ENCODE measurements at places on chromosomes 1 and 21.

- no peak for DNase-seq
Measured at GRCh38 chr1:98969798-98970490, 34.7 kb downstream of the PLPPR5 start.

DNA sequence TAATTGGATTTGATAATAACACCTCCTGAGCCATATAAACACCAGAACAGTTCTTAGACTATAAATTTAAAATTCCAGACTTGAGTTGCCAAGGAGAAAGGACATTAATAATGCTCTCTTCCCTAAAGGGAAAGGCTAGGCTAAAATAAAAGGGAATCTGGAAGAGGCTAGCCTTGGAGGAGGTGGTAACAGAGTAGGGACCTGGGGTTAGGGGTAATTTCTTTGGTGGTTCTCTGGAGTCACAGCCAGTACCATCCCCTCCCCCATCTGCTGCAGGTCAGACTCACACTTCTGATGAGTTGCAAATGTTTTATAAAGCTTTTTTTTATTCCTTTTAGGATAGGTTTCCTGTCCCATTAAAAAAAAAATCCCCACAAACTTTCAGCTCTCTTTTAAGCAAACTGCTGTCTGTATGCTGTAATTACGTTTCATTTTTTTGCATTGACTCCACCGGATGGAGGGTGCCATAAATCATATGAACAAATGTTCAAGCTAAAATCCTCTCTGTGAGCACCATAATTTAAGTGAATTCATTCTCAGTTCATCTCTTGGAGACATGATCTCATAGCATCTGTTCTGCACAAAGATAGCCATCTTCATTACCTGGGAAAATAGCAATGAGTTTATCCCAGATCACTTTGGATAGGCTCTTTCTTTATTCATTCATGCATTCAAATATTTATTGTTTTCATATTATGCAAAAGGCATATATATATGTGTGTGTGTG, 379.6 kb downstream of the TTLL7 start:
- DNase-seq = no peak

- no peak for DNase-seq
Measured at GRCh38 chr21:28884481-28884880, 108.2 kb downstream of the LTN1 start.

DNA sequence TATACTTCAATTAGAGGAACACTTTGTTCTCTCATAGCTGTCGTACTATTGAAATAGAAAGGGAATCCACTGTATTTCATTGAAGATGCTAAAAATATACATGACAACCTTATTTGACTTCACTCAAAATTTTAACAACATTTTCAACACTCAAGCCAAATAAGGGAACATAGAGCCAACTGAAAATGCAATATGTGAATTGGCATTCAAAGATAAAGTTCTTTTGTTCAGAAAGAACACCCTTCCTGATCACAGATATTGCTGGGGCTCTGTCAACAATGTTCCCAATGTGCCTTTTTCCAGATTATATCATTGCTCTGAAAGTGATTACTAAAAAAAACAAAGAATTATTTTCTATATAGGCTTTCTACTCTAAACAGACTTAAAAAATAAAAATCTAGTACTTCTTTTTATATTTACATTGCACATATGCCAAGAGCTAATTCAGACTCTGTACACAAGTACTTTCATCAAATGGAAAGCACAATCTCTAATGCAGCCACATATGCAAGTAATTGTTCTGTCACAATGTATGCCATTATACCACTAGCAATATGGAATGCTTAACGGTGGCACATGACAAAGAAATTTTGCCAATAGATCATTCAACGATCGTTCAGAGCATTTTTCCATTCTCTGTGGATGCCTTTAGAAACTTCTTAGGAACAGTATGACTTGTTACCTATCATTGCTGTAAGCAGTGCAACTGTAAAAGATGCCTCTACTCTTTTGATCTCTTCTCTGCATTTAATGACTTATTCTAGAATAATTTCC, 171.0 kb downstream of the EIF4G3 start:
- no peak for DNase-seq

GRCh38 chr1:195664628-195665027, 943.6 kb downstream of the KCNT2 start:
- DNase-seq = no peak

GRCh38 chr1:180278596-180279395, 48.7 kb downstream of the LHX4 start:
- no peak for DNase-seq

DNA sequence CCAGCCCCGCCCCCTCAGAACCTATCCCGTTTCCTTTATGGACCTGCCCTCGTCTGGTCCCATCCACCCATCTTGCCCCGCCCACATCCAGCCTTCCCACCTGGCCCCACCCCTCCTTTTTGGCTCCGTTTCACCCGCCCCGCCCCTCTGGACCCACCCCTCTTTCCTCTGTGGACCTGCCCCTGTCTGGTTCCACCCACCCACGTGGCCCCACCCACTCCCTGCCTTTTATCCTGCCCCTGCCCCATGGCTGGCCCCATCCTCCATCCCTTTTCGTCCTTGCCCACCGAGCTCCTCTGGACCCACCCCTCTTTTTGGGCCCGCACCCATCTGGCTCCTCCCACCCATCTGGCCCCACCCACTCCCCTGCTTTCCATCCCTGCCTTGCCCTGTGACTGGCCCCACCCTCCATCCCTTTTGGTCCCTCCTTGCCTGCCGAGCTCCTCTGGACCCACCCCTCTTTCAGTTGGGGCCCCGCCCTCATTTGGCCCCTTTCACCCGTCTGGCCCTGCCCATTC, 177.3 kb downstream of the CAMTA1 start:
- DNase-seq = no peak

DNA sequence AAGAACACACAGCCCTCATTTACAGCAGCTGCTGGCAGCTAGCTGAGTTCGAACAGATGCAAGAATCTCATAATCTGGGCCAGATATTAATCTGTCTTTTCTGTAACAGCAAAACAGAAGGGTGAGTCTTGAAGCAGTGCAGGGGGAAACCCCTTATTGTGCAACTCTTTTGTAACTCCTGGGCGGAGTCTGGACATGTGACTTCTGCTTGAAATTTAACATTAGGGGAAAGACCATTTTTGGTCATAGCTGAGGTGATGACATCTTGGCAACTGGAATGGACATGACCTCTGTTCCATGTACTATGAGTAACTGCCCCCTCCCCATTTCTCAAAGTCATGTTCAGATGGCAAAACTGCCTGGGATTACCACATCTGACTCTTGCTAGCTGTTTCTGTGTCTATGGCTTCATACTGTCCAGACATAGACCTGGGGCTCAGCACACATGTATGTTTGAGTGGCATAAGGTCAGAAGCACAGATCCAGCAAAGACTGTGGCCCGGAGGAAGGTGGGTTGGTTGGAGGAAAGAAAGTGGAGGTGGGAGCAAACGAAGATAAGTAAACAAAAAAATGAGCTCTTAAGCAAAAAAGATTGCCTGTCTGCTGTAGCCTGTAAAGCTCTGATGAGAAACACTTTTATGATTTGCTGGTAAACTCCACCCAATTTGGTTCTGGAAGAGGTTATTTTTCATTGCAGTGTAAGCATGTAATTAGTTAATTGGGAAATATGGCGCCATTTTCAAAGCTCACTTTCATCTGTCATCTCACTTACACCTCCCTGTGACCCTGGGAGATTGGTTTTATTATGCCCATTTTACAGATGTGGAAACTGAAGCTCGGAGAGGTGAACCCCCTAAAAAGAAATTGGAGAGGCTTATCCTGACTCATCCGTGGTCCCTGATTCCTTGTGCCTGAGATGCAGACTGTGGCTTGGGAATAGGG, 26.1 kb downstream of the ETS2 start:
- DNase-seq = peak; percentile 10
